Fibroblast of villous mesenchyme (primary cell): ENCODE measurements at places on chromosomes 2 and 18. TPM values are rescaled to one million over a fixed set of nuclear protein-coding genes. Genes with fewer than 3 reads are reported as not detected.
A peak's percentile ranks its signal among the peaks of the same experiment; 100 is the strongest.

DNA sequence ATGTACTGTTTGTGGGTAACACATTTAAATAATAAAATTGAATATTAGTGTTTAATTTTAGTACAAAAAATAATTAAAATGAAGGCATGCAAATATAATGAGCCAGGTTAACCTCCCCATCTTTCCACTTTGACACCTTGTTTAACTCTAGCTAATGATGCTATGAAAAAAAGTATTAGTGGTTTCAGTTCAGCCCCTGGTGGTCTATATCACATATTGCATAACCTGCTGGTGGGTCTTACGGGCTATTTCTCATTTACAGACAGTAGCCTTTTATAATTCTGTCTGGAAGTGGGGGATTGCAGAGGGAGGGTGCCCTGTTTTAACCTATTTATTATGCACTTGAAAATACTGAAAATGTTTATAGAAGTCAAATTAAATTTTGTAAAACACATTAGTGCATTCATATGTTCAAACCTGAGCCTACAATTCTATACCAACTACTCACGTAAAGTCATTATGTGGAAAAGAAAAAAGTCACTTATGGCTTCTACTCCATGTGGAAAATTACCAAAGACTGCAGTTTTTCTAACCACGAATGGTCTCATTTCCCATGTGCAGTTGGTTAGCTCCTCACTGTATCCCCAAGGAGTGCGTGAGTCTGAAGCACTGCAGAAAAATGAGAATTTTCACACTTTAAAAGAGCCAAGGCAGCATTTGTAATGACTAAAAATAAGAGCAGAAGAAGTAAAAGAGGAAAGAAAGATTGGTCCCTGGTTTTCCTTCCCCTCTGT, 381.0 kb downstream of the MTX2 start:
- no peak for DNase-seq

- DNase-seq, result peak; percentile 92
Observed at GRCh38 chr2:19648583-19648982, 253.2 kb downstream of the TTC32 start.

DNA sequence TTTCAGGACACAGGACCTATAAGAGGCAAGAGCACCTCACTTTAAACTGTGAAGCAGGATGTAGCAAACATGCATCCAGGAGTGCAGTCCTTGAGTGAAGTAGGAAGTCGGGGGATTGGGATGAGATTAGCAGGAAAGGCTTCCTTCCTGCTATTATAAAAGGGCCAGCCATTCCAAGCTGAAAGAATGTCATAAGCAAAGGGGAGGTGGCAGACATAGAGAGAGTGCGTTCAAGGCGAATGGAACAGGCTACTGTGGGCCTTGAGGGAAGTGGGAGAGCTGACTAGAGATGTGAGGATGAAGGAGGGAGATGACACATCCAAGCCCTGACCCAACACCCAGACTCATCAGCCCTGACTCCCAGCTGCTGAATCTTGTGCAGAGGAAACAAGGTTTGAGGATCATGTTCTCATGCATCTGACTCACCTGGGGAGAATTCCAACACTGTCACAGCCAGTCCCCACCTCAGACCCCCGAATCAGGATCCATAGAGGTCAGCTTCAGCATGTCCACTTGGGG, 63.9 kb downstream of the GYPC start:
- no peak for DNase-seq

DNA sequence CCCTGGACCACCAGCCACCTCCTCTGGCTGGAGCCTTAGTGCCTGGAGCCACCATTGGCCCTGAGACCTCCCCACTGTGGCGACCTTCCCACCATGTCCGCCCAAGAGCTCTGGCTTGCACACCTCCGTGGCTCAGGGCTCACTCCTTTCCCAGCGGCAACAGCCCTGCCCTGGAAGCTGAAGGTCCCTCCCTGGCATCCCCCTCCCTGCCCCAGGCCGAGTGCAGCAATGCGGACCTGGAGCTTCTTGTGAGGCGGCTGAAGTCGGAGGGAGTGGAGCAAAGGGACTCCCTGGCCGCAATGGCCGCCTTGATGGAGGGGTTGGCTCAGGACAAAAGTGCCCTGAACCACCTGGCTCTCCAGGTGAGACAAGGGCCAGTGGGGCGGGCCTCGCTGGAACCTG, 28.6 kb downstream of the CROCC2 start:
- DNase-seq, result no peak

- no peak for DNase-seq
Observed at GRCh38 chr2:160590664-160591063, 97.1 kb upstream of the RBMS1 start.

DNA sequence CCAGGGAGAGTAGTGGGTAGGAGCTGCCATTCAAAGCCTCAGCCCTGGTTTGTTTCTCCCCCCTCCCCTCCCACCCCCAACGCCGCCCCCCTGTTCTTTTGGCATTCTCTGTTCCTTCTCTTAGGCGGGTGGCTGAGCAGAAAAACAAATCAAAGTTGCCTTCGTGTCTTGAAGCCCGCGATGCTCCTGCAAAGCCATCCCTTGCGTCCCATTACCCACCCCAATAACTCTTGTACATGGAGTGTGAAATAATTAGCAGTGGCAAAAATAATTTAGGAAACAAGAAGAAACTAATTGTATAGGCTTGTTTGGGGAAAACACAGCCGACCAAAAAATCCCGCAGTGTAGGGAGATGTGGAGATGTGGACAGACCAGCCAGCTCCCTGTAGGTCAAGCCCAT, 59.6 kb downstream of the CELF4 start:
- DNase-seq, result no peak

GRCh38 chr18:8808001-8808400, 102.6 kb downstream of the MTCL1 start:
- peak; percentile 75 for DNase-seq

ARL6IP6 gene
- total RNA-seq, result 20.0 and 42.7 TPM in 2 replicates

CNGA3 gene
- not detected in 2 replicates for total RNA-seq

TDRD15 gene
- total RNA-seq, result not detected in 2 replicates

NCKAP1 gene
- total RNA-seq, result 173 and 236 TPM in 2 replicates

FRZB gene
- 0.32 and 0.43 TPM in 2 replicates for total RNA-seq

BOLA3 gene
- total RNA-seq, result 41.2 and 50.1 TPM in 2 replicates
